CD4-positive, alpha-beta T cell treated with Interferon alpha-2 for 1 hour (primary cell): ENCODE measurements at places on chromosomes 16 and 17.
A peak's percentile ranks its signal among the peaks of the same experiment; 100 is the strongest.

DNA sequence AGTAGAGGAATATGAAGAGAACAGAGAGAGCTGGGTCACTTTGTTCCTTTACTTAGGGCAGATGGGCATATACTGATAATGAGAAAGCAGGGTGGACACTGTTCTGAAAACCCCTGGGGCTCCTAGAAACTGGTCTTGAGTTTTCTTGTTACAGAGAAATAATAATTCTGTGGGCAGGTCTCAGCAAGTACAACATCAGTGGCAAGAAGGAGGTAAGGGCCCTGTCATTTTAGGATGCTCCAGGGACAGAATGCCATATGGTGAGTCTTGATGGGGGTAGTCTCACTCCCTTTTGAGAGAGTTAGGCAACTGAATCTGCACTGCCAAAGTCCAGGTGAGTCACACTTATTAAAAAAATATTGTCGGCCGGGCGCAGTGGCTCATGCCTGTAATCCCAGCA is 102.3 kb downstream of the KCNJ2 start:
- no peak for DNase-seq

DNA sequence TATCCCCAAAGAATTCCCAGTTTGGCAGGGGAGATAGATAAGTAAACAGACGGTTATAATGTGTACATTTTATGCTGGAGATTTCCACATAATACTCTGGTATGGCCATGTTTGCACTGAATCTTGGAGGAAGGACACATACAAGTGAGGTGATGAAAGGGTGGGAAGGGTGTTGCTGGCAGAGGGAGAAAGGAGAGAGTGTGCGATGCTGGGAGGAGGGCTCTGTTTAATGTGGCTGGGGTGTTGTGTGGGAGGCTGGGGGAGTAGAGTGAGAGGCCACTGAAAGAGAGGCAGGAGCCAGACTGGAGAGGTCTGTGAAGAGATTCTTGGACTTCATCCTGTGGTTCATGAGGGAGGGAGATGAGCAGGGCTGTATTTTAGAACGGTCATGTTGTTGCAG is 87.6 kb downstream of the SPACA3 start:
- no peak for DNase-seq

DNA sequence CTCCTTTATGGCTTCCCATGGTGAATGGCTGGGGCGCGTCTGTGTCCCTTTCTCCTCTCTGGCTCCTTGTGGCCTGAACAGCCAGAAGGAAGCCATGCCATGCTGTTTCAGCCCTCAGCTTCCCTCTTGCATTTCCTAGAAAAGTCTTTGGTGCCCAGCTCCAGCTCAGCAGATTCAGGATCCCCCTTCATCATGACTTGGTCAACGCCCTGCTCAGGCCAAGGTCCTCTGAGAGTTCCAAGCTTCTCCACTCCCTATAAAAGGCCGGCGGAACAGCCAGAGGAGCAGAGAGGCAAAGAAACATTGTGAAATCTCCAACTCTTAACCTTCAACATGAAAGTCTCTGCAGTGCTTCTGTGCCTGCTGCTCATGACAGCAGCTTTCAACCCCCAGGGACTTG is at the start of gene CCL13:
CCL13 (plus strand) TSS at position 287 of the 400 bp plus-strand sequence; CDS start at position 334, 47 bp downstream.
- DNase-seq: no peak

GRCh38 chr16:85611444-85612190 is 1.5 kb upstream of the GSE1 start:
- peak; percentile 20 for DNase-seq

- peak; percentile 70 for DNase-seq
These were observed 736 bp downstream of the CNP start for GRCh38 chr17:41967141-41967920.

GRCh38 chr17:65230040-65230439 is 92.9 kb downstream of the RGS9 start:
- DNase-seq: no peak

DNA sequence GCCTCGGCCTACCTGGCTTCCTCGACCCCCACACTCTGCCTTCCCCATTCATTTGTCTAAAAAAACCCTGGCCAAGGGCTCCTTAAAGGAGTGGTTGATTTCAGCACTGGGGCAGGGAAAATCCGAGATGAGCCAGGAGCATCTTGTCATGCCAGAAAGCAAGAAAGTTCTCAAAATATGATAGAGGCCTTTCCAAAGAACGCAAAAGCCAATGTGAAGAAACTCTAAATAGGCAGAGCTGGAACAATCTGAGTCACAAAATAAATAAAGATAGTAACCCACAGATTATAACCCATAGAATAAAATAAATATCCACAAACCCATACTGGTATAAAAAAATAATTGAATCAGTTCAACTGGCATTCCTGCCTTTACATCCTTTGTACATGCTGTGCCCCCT is 192.3 kb upstream of the SALL1 start:
- DNase-seq: no peak

- DNase-seq: no peak
These were observed 921.4 kb upstream of the EEF2KMT start for GRCh38 chr16:6018848-6019489.

DNA sequence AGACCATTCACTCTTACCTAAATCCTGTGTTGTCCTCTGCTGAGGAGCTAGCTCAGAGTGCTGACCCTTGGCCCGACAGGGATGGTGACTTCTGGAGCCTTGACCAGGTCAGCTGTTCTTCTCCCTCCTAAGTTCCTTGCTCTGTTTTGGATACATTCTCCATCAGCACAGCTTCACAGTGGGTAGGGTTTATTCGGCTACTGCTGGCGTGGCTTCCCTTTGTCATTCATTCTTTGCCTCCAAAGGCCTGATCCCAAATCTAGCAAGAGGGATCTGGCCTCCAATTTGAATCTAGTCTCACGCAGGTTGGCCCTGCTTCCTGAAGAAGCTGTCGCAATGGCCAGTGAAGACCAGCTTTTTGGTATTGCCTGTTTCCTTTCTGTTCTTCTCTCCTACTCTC is 116.6 kb downstream of the SHISA9 start:
- no peak for DNase-seq

DNA sequence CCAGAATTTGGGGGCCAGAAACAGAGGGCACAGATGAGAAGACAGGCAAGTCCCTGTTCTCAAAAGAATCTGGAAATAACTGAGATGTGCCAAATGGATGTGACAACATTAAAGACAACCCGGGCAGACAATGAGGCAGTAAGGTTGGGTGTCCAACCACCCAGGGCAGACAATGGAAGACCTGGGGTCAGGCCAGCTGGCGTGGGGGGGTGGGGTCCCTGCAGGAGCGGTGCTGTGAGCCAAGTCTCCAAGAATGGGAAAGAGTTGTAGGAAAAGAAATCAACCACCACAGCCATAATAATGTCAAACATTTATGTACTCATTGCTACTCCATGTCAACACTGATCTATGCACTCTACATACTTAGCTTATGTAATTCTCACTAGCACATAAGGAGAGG is 203.3 kb downstream of the C16orf78 start:
- no peak for DNase-seq
